HCT116 (cell line): ENCODE measurements at places on chromosomes 6 and 20. TPM values are rescaled to one million over a fixed set of nuclear protein-coding genes. Genes with fewer than 3 reads are reported as not detected.

- no peaks in the 10 kb centered on the region for H3K4me1 ChIP-seq
- no peak within 1 kb of the TSS for H3K27ac ChIP-seq
- no peak within 1 kb of the TSS for H3K4me3 ChIP-seq
- H3K36me3 ChIP-seq: no peaks in the 10 kb centered on the region
- H3K27me3 ChIP-seq: peaks cover 64% of the 10 kb centered on the region
Measured at GRCh38 chr20:59163631-59164530, at the start of gene ZNF831. TSS of gene ZNF831 (plus strand) at chr20:59163821. CDS start at chr20:59191020, 27,199 bp downstream.

GRCh38 chr6:52407467-52407866, 12.7 kb upstream of the EFHC1 start:
- H3K36me3 ChIP-seq: no peaks in the 10 kb centered on the region
- H3K4me1 ChIP-seq: no peaks in the 10 kb centered on the region
- no peak overlapping the region for H3K4me3 ChIP-seq
- no peaks in the 10 kb centered on the region for H3K27me3 ChIP-seq
- H3K27ac ChIP-seq: no peak overlapping the region
- no peak for DNase-seq

DNA sequence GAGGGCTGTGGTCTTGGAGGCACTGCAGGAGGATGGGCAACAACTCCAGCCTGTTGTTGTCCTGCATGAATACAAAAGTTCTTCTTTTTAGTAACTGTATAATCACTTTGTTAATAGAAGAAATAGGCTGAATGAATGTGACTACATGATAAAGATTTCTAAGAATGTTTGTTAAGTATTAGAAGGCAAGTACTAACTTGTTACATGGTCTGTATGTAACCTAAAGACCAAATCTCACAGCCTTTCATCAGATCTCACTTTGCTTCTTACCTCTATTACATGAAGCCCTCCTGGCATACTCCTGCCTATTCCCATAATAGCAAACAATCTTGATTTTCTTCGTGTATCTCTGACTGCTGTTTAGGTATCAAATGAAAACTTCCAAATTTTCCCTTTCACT, 73.4 kb downstream of the REPS1 start:
- H3K27ac ChIP-seq: no peak overlapping the region
- no peak overlapping the region for H3K4me3 ChIP-seq
- no peaks in the 10 kb centered on the region for H3K27me3 ChIP-seq
- peaks cover 19% of the 10 kb centered on the region for H3K36me3 ChIP-seq

GRCh38 chr20:61556111-61556510, 304.1 kb downstream of the CDH4 start:
- H3K4me1 ChIP-seq: no peaks in the 10 kb centered on the region
- no peak overlapping the region for H3K4me3 ChIP-seq
- no peaks in the 10 kb centered on the region for H3K36me3 ChIP-seq
- H3K27ac ChIP-seq: no peak overlapping the region
- no peak for DNase-seq

- no peak overlapping the region for H3K4me3 ChIP-seq
- no peaks in the 10 kb centered on the region for H3K36me3 ChIP-seq
- no peak for DNase-seq
- H3K27ac ChIP-seq: no peak overlapping the region
Measured at GRCh38 chr6:130935978-130936377, 108.8 kb downstream of the SMLR1 start.

DNA sequence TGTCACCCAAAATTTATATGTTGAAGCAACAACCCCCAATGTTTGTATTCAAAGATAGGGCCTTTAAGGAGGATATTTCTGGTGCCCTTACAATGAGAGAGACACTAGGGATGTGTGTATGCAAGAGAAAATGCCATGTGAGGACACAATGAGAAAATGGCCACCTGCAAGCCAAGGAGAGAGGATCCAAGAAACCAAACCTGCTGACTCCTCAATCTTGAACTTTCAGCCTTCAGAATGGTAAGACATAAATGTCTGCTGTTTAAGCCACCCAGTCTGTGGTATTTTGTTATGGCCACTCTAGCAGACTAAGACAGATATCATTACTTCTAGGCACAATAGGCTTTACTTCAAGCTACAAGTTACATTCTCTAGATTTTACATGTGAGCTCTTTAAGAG, 1145.1 kb upstream of the MAP3K7 start:
- H3K36me3 ChIP-seq: no peaks in the 10 kb centered on the region
- DNase-seq: no peak
- no peak overlapping the region for H3K4me3 ChIP-seq
- no peak overlapping the region for H3K27ac ChIP-seq

DNA sequence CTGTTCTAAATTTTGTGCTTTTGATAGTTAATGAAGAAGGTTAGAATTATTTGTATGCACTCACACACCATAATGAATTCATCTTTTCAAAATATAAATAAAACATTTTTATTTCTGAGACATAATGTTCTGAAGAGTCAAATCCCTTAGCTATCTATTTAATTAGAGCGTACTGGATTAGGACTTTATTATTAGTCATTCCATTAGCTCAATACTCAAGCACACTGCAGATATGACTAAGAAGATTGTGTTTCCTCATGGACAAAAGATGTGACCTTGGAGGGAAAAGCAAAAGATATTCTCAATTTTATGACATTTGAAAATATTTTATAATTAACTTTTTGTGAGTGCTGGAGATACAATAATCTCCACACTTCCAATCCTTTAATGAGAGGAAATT, 666.4 kb downstream of the CD109 start:
- H3K36me3 ChIP-seq: no peaks in the 10 kb centered on the region
- no peaks in the 10 kb centered on the region for H3K27me3 ChIP-seq
- no peak overlapping the region for H3K4me3 ChIP-seq
- no peak for DNase-seq

STX11 gene
- total RNA-seq: 0.69 TPM

CLPSL2 gene
- 1.7 TPM for total RNA-seq

GSTA2 gene
- not detected for total RNA-seq

DNA sequence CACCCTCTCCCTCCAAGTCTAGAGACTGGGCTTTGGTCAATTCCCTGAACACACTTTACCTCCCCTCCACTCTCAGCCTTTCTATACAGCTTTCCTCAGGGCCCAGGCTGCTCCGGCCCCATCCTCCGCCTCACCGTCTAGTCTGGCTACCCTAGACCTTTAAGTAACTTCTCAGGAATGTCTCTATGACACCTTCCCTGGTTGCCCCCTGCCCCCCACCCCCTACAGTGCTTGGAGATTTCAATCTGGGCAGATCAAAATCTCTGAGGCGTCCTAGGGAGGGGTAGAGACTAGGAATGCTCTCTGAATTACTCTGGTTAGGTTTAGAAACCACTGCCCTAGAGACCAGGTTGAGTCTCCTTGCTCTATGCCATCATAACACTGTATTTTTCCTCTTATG, 6.1 kb downstream of the UBE2J1 start:
- no peak for DNase-seq
- no peaks in the 10 kb centered on the region for H3K36me3 ChIP-seq
- H3K4me3 ChIP-seq: no peak overlapping the region

- H3K27ac ChIP-seq: no peak overlapping the region
- H3K4me3 ChIP-seq: no peak overlapping the region
- no peaks in the 10 kb centered on the region for H3K4me1 ChIP-seq
- H3K36me3 ChIP-seq: no peaks in the 10 kb centered on the region
- H3K27me3 ChIP-seq: no peaks in the 10 kb centered on the region
Measured at GRCh38 chr6:90033746-90034271, 139.5 kb downstream of the GJA10 start.

DNA sequence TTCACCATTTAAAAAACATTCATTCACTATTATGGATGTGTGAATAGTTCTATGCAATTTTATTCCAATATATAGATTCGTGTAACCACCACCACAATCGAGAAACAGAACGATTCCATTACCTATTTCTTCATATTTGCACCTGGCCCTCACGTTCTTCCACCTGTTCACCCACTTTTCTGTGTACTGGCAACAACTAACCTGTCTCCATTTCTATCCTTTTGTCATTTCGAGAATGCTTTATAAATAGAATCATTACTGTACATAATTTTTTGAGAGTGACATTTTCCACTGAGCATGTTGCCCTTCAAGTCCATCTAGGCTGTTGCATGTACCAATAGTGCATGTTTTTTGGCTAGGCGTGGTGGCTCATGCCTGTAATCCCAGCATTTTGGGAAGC, 23.2 kb upstream of the STX11 start:
- H3K36me3 ChIP-seq: no peaks in the 10 kb centered on the region
- no peaks in the 10 kb centered on the region for H3K27me3 ChIP-seq

ADGRF1 gene
- total RNA-seq: 39.6 TPM

- no peaks in the 10 kb centered on the region for H3K27me3 ChIP-seq
- no peak for DNase-seq
- no peak overlapping the region for H3K4me3 ChIP-seq
- H3K36me3 ChIP-seq: no peaks in the 10 kb centered on the region
- peaks cover 5% of the 10 kb centered on the region; the same call in 1 of the 2 replicates for H3K4me1 ChIP-seq
Measured at GRCh38 chr6:137240168-137240567, 21.0 kb upstream of the IFNGR1 start.

DNA sequence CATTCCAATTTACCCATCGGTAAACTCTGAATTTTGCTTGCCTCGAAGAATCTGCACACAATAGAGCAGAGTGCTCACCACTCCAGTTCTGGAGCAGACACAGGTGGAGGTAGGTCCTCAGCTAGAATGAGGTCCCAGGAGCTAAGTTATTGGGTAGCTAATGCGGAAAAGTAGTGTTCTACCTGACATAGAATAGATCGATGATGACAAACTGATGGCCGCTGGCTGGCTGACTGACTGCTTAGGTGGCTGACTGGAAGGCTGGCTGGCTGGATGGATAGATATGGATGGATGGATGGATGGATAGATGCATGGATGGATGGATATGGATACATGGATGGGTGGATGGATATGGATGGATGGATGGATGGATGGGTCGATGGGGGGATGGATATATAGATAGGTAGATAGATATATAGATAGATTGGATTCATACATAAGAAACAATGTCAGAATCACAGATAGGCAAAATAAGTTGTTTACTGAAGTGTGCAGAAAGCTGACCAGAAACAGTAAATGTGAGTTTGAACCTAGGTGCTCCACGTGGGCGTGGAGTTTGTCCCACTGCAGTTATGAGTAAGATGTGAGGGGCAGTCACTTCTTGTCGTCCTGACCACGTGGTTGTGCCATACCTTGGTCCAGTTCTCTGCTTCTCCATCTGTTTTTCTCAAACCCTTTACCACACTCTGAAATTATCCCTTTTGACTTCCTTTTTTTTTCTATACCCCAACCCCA, 62.1 kb downstream of the TBXT start:
- H3K4me3 ChIP-seq: no peak overlapping the region
- no peaks in the 10 kb centered on the region for H3K36me3 ChIP-seq
- H3K27me3 ChIP-seq: no peaks in the 10 kb centered on the region
- H3K27ac ChIP-seq: no peak overlapping the region
- H3K4me1 ChIP-seq: no peaks in the 10 kb centered on the region
- no peak for DNase-seq

- H3K4me1 ChIP-seq: no peaks in the 10 kb centered on the region
- no peak overlapping the region for H3K27ac ChIP-seq
- no peak for DNase-seq
- H3K27me3 ChIP-seq: peaks cover 8% of the 10 kb centered on the region; the same call in 1 of the 2 replicates
Measured at GRCh38 chr6:85114581-85114935, 335.3 kb upstream of the NT5E start.

DNA sequence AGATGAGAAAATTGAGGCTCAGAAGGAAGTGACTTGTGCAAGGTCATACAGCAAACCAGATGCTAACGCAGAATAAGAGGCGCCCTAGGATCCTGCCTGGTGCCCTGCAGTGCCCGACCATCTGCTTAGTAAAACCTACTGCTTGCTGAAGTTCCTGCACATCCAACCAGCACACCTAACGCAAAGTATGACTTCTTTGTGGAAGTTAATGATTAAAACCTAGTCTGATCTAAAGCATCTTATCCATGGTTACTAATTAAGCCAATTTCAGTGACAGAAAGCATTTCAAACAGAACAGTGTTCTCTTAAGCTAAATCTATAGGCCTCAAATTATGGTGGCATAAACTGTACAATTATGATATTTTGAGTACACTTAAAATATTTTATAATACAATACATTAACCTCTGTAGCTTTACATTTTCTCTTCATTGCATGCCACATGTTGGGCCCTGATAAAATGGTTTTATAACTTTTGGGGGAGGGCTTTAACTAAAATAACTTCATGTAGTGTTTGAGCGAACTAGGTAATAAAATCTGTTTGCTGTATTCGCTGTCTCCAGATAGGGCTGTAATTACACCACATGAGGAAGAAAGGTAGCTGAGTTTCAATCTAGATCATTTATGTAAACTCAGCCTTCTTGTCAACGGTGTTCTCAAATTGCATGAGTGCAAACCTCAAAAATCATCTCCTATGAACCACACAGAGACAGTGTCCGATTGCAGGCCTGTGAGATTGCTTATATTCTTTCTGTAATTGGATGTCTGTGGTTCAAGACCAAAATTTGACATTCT, 37.5 kb upstream of the BEND3 start:
- H3K27me3 ChIP-seq: no peaks in the 10 kb centered on the region
- DNase-seq: no peak
- H3K4me3 ChIP-seq: no peak overlapping the region
- H3K36me3 ChIP-seq: no peaks in the 10 kb centered on the region
- H3K27ac ChIP-seq: no peak overlapping the region

RPP40 gene
- 15.9 TPM for total RNA-seq

DNA sequence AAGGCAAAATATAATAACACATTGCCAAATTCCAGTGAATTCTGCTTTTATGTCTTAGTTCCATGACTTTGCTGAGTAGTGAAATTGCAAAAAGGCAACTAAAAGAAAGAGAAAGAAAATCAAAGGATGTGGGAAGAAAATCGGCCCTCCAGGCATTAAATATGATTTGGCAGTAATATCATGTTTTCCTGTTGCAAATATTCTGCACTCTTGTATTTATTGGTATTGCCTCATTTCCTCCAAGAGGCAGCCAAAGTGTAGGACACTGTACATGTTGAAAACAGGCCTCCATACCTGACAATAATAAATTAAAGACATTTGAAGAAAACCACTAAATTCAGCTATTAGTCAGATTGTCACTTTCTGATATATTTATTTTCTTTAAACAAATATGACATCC, 460.0 kb upstream of the NOX3 start:
- no peaks in the 10 kb centered on the region for H3K27me3 ChIP-seq
- H3K4me1 ChIP-seq: no peaks in the 10 kb centered on the region
- DNase-seq: no peak
- H3K4me3 ChIP-seq: no peak overlapping the region

DNA sequence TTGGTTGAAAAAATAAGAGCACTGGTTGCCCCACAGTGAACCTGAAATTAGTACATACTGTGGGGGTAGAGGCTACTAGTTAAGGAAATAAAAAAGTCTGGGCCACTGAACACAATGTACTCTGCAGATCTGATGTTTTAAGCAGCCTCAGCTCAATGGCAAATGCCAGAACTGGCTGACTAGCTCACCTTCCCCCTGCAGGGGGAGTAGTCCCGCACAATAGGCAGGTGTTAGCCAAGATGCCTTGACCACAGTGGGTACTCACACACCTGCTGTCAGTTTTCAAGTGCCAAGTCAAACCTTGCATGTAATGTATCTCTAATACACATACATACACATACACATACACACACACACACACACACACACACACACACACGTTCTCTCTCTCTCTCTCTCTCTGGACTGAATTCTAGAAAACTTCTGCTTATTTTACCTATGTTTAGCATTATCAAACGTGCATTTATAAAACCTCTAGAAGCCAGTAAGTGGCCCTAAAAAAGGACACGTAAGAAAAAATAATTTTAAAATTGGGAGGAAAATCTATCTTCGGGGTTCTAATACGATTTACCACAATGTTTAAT, 36.1 kb downstream of the GMDS start:
- peak; percentile 45 for DNase-seq
- H3K36me3 ChIP-seq: no peaks in the 10 kb centered on the region

- H3K36me3 ChIP-seq: no peaks in the 10 kb centered on the region
- H3K4me3 ChIP-seq: no peak overlapping the region
- no peak for DNase-seq
- no peaks in the 10 kb centered on the region for H3K27me3 ChIP-seq
Measured at GRCh38 chr20:9129756-9130155, 60.9 kb downstream of the PLCB4 start.
